ENCODE measurements at places on chromosomes 11 and 22.

DNA sequence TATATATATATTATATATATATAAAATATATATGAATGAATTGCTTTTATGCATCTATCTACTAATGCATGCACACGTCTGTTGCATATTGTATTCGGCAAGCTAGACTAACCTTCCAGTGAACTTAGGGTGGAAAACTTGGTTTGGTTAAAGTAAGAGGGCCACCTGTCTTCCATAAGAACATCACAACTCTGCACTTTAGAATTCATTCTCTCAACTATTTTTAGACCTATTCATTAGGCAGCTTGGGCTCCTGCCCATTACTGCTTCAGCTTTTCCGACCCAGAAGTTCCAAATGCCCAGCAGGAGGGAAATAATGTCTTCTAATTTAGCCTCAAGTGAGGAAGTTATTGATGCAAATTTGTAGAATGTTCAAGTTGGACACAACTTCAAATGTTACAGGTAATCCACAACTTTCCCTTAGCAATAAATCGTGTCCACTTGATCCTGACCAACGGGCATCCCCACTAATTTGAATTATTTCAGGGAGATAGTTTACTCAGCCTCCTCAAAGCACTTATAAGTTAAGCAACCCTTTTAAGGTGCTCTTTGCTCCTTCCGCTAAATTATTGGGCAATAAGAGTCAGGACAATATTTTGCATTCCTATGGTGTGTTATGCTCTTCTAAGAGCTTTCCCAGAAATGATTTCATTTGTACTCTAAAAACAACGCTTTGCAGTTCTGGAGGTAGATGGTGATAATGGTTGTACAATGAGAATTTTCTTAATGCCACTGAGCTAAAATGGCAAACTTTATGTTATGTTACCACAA, 132.3 kb downstream of the OPCML start:
- no peak for ATAC-seq

GRCh38 chr11:33358150-33358831, 101.1 kb downstream of the HIPK3 start:
- no peak for ATAC-seq

DNA sequence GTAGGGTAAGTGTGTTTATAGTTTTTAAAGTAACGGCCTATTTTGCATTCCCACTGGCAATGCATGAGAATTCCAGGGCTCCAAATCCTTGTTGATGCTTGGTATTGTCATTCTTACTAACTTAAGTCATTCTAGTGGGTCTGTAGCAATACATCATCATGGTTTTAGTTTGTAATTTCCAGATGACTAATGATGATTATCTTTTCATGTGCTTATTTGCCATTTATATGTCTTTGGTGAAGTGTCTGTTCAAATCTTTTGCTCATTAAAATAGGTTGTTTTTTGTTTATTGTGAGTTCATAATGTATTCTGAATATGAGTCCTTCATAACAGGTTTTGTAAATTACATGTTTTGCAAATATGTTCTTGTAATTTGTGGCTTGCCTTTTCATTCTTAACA, 31.2 kb downstream of the MTMR3 start:
- ATAC-seq, result peak; percentile 53

- ATAC-seq, result no peak
These were observed 386.6 kb downstream of the BUD13 start for GRCh38 chr11:116386118-116386699.

DNA sequence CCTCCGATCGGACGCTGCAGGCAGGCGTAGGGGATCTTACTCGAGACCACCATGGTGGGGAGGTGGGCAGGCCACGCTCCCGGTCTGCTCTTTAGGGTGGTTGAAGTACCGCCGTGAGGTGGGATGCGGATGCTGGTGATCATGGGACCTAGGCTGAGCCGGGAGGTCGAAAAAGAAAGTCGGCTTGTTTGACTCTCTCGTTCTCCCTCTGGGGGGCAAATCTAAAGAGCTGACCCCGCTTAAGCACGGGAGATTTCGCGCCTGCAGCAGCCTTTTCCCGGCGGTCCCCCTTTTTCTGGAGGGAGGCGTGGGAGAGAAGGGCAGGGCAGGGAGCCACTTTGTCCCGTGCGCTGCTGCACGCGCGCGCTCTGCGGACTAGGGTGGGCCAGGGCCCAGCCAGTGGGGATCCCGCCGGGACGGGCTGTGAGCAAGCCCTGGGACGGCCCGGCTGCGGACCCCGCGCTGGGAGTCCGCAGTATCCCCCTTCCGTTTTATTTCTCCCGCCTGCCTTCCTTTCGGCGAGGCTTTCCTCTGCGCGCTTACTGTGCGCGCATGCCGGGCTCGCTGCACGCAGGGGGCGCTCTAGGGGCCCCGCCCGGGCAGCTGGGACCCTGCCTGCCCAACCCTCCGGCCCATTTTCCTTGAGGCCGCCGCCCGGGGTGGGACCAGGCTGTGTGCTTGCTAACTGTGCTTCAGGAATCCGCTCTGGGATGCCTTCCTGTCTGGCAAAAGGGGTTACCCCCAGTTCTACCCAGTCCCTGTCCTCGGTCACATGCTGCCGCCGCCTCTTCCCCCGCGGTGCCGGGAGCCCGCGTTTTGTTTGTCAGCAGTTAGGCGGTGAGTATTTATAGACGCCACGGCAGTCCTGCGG, 81.0 kb downstream of the PRR5L start:
- ATAC-seq, result peak; percentile 49

DNA sequence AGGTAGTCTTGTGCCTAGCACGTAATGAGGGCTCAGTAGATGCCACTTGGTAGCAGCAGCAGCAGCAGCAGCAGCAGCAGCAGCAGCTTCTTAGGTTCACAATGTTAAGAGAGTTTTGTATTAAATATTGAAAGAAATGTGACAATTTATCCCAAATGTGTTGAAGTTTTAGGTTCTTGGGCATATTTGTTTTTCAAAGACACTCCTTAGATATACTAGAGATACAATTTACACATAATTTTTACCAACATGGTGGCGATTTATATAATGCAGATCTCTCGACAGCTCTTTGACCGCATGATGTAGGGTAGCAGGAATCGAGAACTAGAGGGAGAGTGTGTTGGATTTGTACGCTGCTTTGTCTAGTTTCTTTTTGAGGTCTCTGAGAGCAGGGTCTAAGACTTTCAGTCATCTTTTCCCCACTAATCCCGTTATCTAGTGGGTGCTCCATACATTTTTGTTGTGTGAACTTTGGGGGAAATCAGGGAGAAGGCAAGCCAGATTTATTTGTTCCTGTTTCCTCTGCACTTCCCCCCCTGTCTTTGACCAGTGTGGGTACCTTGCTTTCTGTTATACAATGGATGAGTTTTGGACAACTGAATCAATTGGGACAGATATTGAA, 1.4 kb downstream of the FDX1 start:
- ATAC-seq, result no peak

GRCh38 chr11:127338380-127339259, 338.1 kb upstream of the KIRREL3 start:
- ATAC-seq, result no peak
